ENCODE measurements at places on chromosomes 7 and 10.

DNA sequence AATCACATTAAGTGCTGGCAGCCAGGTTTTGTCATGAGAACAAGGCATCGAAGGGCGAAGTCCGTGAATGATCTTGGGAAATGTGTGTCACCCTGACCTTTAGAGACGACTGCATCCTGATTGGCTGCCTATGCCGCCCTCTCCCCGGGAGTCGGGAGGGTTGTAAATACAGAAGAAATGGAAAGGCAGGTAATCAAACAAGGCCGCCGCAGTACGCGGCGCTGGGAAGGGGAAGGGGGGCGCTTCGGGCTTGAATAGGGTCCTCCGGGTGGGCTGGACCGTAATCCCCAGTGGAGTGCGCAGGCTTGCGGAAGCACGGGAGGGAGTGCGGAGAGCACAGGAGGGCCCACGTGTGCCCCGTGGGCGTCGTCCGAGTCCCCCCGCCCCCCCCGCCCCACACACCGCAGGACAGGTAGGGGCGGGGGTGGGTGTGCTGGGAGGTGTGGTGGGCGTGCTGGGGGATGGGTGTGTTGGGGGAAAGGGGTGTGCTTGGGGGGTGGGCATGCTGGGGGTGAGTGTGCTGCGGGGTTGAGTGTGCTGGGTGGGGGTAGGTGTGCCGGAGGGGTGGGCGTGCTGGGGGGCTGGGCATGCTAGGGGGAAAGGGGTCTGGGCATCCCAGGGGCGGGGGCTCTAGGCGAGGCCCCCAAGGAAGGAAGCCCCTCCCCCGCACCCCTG is 169.4 kb downstream of the ARHGAP12 start:
- no peak for DNase-seq

DNA sequence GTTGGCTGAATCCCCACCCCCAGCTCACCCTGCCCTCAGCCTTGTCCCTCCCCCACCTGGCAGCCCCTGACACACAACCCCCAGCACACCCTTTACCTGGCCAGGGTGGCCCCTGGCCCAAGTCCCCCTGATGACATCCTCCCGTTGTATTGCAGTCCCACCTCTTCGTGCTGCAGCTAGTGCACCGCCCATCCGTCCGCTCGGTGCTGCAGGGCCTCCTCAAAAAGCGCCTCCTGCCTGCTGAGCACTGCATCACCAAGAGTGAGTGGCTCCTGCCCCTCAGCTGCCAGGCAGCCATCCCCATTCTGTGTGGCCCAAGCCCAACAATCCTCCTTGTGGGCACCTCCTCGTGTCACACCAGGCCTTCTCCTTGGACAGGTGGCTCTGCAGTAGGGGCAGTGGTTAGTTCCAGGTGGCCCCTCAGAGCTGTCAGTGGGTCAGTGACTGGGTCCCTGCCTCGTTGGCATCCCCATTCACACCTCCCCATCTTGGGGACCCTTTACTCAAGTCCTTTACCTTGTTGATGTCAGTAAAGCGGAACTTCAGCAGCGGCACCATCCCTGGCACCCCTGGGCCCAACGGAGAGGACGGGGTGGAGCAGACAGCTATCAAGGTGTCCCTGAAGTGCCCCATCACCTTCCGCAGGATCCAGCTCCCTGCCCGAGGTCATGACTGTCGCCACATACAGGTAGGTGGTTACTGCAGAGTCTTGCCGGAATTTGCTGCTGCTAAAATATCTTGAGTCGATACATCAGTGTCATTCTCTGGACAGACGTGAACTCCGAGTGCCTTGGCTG is 14.3 kb downstream of the ZMIZ2 start:
- no peak for DNase-seq

- DNase-seq = no peak
Observed at GRCh38 chr7:53048638-53049037, 13.2 kb downstream of the POM121L12 start.

DNA sequence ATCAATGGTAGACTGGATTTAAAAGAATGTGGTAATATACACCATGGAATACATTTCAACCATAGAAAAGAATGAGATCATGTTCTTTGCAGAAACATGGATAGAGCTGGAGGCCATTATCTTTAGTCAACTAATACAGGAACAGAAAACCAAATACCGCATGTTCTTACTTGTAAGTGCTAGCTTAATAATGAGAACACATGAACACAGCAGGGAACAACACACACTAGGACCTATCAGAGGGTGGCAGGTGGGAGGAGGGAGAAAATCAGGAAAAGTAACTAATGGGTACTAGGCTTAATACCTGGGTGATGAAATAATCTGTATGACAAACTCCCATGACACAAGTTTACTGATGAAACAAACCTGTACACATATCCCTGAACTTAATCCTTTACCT is 1435.2 kb downstream of the REEP3 start:
- DNase-seq = no peak
